ENCODE measurements at places on chromosomes 4 and X.
A peak's percentile ranks its signal among the peaks of the same experiment; 100 is the strongest.

- DNase-seq, result peak; percentile 43
- peaks cover 18% of the 10 kb centered on the region for H3K4me1 ChIP-seq
- no peak overlapping the region for H3K4me3 ChIP-seq
- H3K36me3 ChIP-seq, result peaks cover 2% of the 10 kb centered on the region
Measured at GRCh38 chrX:152641996-152642395, 4.3 kb downstream of the GABRQ start.

DNA sequence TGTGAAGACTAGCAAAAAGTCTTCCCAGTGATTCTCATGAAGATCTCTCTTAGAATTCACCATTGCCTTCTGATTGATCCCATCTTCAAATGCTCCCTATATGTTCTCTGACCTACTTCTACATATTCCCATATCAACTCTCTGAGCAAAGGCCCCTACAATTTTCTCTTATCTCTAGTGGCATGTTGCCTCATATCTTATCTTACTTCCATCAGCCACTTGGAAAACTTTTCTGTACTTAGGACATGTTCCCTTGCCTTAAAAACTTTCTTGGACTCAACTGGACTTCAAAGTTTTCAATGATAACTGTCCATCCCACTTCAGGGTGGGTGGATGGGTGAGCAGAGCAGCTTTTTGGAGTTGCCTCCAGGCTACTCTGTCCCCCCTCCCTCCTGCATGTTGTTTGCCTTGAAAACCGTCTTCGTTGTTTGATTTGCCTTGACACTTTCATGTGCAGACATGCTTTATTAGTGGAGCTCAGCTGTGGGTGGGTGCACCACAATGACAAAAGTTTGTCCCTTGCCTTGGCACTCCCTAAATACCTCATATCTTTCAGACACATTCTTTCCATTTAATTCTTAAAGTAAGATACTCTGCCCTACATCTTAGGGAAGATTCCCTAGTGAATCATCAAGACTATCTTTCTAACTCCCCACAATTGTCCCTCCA lies 18.3 kb upstream of the USP27X start:
- H3K27ac ChIP-seq, result no peak overlapping the region
- no peaks in the 10 kb centered on the region for H3K27me3 ChIP-seq
- H3K36me3 ChIP-seq, result no peaks in the 10 kb centered on the region
- no peaks in the 10 kb centered on the region for H3K4me1 ChIP-seq
- no peak overlapping the region for H3K4me3 ChIP-seq
- no peak for DNase-seq

GRCh38 chr4:83851261-83852084 lies 315.6 kb downstream of the GPAT3 start:
- peak overlapping the region; percentile 19 for H3K27ac ChIP-seq
- DNase-seq, result peak; percentile 85
- H3K27me3 ChIP-seq, result no peaks in the 10 kb centered on the region
- no peaks in the 10 kb centered on the region for H3K36me3 ChIP-seq

DNA sequence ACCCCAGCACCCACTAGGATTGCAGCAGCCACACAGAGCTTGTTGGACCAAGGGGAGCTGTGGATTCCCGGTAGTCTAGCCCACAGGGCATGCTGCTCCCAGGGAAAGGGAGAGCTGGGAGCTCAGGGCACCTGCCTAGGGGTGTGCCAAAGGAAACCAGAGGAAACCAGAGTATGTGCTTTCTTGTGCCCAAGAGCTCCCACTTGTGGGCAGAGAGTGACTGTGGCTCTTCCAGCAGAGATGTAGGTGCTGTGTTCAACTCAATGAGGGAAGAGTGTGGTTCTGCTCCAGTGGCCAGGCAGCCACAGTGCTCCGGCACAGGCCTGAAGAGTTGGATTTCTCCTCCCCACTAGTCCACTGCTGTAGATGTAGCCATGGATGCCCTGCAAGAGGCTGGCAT lies 1050.0 kb upstream of the INTU start:
- no peaks in the 10 kb centered on the region for H3K4me1 ChIP-seq
- H3K27me3 ChIP-seq, result no peaks in the 10 kb centered on the region
- peak; percentile 44 for DNase-seq
- no peak overlapping the region for H3K4me3 ChIP-seq
- H3K27ac ChIP-seq, result no peak overlapping the region

DNA sequence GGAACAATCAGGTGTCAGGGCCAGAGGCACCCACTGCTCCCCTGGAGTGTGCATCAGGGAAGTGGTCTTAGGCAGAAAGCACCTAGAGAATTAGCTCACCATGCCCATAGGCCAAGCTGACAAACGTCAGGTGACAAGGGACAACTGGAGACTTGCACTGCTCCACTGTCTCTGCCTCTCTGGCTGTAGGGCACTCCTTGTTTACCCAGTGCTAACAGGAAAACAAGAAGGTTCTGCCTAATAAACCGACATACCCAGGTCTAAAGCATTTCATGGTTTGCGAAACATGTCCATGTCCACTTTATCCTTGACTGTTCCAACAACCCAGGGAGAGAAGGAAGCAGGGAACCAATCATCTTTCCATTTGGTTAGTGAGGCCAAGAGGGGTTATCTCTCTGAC lies 92.5 kb upstream of the MAMLD1 start:
- H3K36me3 ChIP-seq, result no peaks in the 10 kb centered on the region
- no peaks in the 10 kb centered on the region for H3K27me3 ChIP-seq

DNA sequence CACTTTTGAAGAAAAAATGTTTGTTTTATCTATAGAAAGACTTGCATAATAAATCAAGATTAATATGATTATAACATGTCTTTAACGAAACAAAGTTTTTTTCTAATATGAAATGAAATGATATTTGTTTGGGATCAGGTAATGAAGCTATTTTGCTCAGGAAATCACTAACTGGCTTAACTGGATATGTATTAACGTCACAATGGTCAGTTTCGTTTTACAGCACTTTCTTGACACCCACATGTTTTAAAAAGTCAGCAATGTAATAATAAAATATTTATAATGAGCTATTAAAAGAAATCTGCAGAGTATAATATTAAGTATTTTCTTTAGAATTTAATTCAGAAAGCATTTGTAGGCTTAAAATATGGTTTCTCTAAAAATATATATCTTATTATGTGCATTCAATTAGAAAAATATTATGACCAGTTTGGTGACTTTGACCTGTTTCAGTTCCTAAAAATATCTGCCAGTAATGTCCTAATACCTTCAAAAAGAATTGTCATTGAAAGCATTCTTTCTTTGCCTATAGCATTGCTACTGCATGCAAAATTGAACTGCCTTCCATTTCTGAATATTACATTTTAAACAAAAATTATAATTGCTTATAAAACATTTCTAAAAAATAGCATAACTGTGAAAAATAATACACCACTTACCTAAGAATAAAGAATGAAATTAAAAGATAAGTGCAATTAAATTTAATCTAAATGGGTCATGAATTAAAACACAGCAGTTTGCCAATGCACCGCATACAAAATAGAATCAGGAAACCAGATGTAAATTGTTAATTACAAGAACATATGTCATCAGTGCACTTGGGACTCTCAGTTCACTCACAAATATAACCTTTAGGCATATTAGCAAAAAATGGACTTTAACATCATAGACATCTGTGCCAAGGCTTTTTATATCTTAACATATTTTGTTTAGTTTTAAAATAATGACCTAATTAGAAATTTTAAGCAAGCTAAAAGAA lies 31.6 kb downstream of the TIGD2 start:
- no peak overlapping the region for H3K4me3 ChIP-seq
- no peak overlapping the region for H3K27ac ChIP-seq
- no peaks in the 10 kb centered on the region for H3K27me3 ChIP-seq
- no peaks in the 10 kb centered on the region for H3K4me1 ChIP-seq
- no peaks in the 10 kb centered on the region for H3K36me3 ChIP-seq

DNA sequence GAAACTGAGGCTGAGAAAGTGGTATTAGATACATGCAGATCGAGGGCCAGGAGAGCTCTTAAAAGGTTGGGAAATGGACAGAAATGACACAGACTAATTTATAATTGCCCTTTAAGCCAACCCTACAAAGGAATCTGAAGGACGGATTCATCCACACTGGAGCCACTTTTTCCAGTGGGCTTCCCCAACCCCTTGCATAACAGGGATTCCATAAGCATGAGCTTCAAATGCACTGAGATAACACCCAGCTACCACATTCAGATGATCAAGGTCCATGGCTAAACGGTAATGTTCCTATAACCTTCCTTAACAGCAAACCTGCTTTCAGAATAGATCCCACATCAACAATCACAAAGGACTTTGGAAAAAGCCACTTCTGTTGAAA lies 34.2 kb downstream of the PLAC1 start:
- no peaks in the 10 kb centered on the region for H3K36me3 ChIP-seq
- H3K4me3 ChIP-seq, result no peak overlapping the region
- no peaks in the 10 kb centered on the region for H3K4me1 ChIP-seq
- no peaks in the 10 kb centered on the region for H3K27me3 ChIP-seq
- H3K27ac ChIP-seq, result no peak overlapping the region

DNA sequence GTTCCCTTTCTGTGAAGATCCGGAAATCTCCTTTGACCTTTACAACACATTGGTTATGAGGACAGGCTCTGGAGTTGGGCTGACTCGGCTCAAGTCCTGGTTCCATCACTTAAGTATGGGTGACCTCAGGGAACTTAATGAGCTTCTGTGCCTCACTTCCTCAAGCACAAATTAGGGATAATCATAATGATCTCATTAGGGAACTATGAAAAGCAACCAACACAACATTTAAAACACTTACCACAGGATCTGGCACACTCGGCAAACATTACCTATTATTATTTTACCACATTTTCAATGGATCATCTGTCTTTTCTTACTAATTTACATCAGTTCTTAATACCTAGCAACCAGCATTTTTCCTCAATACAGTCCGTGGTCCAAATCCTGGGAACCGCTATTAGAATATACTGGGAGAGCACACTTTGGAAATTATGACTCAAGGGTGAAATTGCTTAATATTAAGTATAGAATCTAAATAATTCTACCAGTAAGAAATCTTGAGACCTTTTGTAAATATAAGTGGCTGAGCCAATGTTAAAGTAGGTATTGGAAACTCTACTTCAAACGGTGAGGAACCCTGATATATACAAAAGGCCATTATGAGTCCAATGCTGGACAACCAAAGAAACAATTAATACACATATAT lies 19.6 kb downstream of the ADGRA3 start:
- DNase-seq, result no peak
- no peak overlapping the region for H3K27ac ChIP-seq
- no peak overlapping the region for H3K4me3 ChIP-seq
- H3K4me1 ChIP-seq, result peaks cover 19% of the 10 kb centered on the region
- no peaks in the 10 kb centered on the region for H3K36me3 ChIP-seq

DNA sequence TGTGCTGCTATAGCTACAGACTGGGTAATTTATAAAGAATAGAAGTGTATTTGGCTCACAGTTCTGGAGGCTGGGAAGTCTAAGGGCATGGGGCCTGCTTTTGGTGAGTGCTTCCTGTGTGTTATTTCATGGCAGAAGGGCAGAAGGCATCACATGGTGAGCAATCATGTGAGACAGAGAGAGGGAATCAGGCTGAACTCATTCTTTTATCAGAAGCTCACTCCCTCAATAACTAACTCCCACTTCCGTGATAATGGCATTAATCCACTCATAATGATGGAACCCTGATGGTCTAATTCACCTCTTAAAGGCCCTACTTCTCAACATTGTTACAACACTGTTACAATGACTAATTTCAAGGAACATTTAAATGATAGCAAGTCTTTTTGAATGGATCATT lies 129.4 kb downstream of the FAT4 start:
- no peaks in the 10 kb centered on the region for H3K36me3 ChIP-seq
- no peak overlapping the region for H3K27ac ChIP-seq
- H3K4me1 ChIP-seq, result no peaks in the 10 kb centered on the region
- no peak for DNase-seq
- H3K4me3 ChIP-seq, result no peak overlapping the region

GRCh38 chrX:20063716-20064351 lies 52.9 kb downstream of the MAP7D2 start:
- no peaks in the 10 kb centered on the region for H3K36me3 ChIP-seq
- H3K27ac ChIP-seq, result no peak overlapping the region
- no peak overlapping the region for H3K4me3 ChIP-seq

DNA sequence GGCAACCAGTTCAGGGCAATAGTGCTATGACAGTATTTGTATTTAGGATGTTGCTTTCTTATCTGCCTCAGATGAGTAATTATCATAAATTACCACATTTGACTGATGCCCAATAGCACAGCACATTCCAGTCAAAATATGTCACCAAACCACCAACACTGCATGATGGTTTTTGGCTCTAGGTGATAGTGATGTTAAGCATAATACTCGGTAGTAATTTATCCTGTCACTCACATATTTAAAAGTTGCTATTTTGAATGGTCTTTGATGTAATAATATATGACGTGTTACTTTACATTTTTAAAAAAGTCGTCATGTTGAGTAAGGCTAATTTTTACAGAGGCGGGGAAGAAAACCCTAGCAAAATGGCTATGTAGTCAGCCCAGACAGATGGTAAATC lies 42.5 kb downstream of the UNC5C start:
- no peaks in the 10 kb centered on the region for H3K36me3 ChIP-seq
- H3K4me3 ChIP-seq, result no peak overlapping the region
- DNase-seq, result no peak
- H3K4me1 ChIP-seq, result no peaks in the 10 kb centered on the region

DNA sequence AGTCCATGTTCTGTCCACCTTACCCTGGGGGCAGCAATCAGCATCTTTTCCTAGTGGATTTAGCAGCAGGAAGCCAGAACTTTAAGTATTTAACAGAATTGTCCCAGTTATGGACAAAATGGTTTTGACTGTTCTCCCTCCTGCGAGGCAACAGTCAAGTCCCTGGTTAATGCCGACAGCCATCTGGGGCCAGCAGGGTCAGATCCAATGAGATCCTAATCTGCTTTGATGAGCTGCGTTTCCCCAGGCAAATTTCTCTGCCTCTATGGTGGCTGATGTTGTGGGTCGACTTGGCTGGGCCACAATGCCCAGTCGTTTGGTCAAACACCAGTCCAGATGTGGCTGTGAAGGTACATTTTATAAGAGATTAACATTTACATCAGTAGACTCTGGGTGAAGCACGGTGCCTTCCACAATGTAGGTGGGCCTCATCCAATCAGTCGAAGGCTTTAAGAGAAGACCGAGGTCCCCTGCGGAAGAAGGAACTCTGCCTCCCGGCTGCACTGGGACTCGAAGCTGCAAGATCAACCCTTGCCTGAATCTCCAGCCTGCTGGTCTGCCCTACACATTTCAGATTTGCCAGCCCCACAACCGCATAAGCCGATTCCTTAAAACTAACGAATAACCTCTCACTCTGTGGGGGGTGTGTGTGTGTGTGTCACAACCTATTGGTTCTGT lies 89.0 kb upstream of the C4orf50 start:
- no peak for DNase-seq
- peaks cover 5% of the 10 kb centered on the region for H3K4me1 ChIP-seq
- no peak overlapping the region for H3K27ac ChIP-seq
- H3K36me3 ChIP-seq, result peaks cover 3% of the 10 kb centered on the region
- no peaks in the 10 kb centered on the region for H3K27me3 ChIP-seq
- no peak overlapping the region for H3K4me3 ChIP-seq

GRCh38 chrX:47156611-47157520 lies 11.8 kb downstream of the RBM10 start:
- no peak overlapping the region for H3K27ac ChIP-seq
- DNase-seq, result no peak
- H3K4me3 ChIP-seq, result no peak overlapping the region
- no peaks in the 10 kb centered on the region for H3K4me1 ChIP-seq
- H3K27me3 ChIP-seq, result no peaks in the 10 kb centered on the region

Measured in H1 (cell line).